ENCODE measurements at places on chromosomes 13 and 19. TPM values are rescaled to one million over a fixed set of nuclear protein-coding genes. Genes with fewer than 3 reads are reported as not detected.

MADCAM1 gene
- total RNA-seq, result 1.0 TPM

ZNF446 gene
- total RNA-seq, result 17.7 TPM

IZUMO2 gene
- not detected for total RNA-seq

RNF17 gene
- total RNA-seq, result not detected

LGALS7 gene
- total RNA-seq, result 0.91 TPM

SLC27A1 gene
- 19.8 TPM for total RNA-seq

SIN3B gene
- 94.2 TPM for total RNA-seq

GCDH gene
- 60.6 TPM for total RNA-seq

ICAM5 gene
- not detected for total RNA-seq

RAB20 gene
- 4.0 TPM for total RNA-seq

LGALS4 gene
- total RNA-seq, result 3.7 TPM

PRR20D gene
- total RNA-seq, result not detected

TSHZ3 gene
- total RNA-seq, result 15.5 TPM

CKM gene
- total RNA-seq, result not detected

CGB1 gene
- total RNA-seq, result not detected

ZNF285 gene
- 14.3 TPM for total RNA-seq

GGACT gene
- 3.7 TPM for total RNA-seq

LGALS7B gene
- total RNA-seq, result not detected

ADGRE3 gene
- not detected for total RNA-seq

PDE4A gene
- total RNA-seq, result 0.87 TPM

GPC5 gene
- total RNA-seq, result 0.57 TPM

PCSK4 gene
- total RNA-seq, result 37.7 TPM

ZNF534 gene
- 0.22 TPM for total RNA-seq

ATCAY gene
- total RNA-seq, result 0.43 TPM

CGB7 gene
- total RNA-seq, result 0.38 TPM

SGCG gene
- not detected for total RNA-seq

OR7D2 gene
- 1.8 TPM for total RNA-seq

ZNF738 gene
- 71.7 TPM for total RNA-seq

PLEKHG2 gene
- 170 TPM for total RNA-seq

IQCN gene
- total RNA-seq, result 10.9 TPM

ZNF415 gene
- 18.1 TPM for total RNA-seq

CDC34 gene
- total RNA-seq, result 96.9 TPM

ADAMTSL5 gene
- total RNA-seq, result 4.8 TPM

C19orf47 gene
- 19.0 TPM for total RNA-seq

SBSN gene
- total RNA-seq, result 0.24 TPM

PDX1 gene
- 303 TPM for total RNA-seq

ATXN8OS gene
- not detected for total RNA-seq

OR10H5 gene
- total RNA-seq, result not detected

MICU2 gene
- 49.4 TPM for total RNA-seq

SNAPC2 gene
- total RNA-seq, result 9.9 TPM

ETV2 gene
- 1.3 TPM for total RNA-seq

CGB2 gene
- not detected for total RNA-seq

SYDE1 gene
- 5.0 TPM for total RNA-seq

CACNG6 gene
- 7.6 TPM for total RNA-seq

SULT2A1 gene
- total RNA-seq, result not detected

KLHL1 gene
- total RNA-seq, result 0.33 TPM

DPRX gene
- total RNA-seq, result not detected

SMIM44 gene
- not detected for total RNA-seq

COL4A2 gene
- total RNA-seq, result 121 TPM

AP1M2 gene
- 110 TPM for total RNA-seq

IGFLR1 gene
- total RNA-seq, result 5.1 TPM

ZIM2 gene
- not detected for total RNA-seq

Measured in progenitor cell of endocrine pancreas (in vitro differentiated cells).